NCI-H1105 (cell line): ENCODE measurements at places on chromosomes 12 and 14.

DNA sequence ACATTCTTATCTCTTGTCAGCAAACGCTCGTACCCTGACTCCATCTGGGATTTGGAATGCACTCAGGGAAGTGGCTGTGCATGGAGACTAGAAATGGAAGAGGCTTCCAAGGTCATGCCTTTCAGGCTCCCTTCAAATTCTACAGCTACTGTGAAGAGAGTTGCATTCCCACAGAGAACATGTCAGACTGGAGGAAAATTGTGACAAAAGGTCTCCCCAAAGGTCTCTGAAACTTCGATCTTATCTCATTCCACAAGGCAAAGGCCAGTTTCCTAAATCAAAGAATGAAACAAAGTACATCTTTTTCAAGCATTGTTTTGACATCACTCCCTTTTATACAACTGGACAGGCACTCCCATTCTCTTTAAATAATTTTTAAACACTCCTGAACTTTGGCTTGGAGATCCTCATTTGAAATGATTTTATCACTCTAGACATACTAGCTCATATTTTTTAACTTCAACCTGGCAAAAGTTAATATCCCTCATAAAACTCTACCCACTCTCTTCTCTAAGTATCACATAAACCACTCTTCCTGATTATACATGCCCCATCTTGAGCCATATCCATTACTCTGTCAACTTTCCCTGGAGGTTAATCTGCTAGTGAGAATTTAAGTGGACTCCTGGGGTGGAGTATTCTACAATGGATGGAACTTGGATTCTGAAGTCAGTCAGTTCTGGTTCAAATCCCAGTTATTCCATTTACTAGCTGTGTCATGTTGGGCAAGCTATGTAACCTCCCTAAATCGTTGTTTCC is 218.1 kb upstream of the HMGA2 start:
- no peak for DNase-seq

DNA sequence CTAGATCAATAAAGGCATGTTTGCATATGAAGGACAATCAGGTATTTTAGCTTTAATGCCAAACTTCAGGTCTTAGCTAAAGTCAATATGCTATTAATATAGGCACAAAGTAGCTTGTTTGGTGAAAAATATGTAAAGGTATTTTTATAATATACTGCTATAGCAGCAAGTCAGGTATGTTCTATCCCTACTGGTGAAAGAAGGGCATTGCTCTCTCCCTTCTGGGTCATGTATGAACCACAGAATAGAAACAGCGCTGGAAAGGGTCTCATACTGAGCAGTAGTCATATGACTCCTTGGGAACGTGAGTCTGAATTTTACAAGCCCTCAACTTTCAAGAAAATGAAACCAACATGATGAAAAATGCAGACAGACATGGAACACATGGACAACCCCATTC is 314.6 kb downstream of the GRIN2B start:
- no peak for DNase-seq

- DNase-seq, result no peak
Observed at GRCh38 chr14:23159532-23159931, 23.9 kb downstream of the SLC7A8 start.

- DNase-seq, result no peak
Observed at GRCh38 chr14:36450550-36450949, 69.5 kb downstream of the NKX2-1 start.

- no peak for DNase-seq
Observed at GRCh38 chr12:91785655-91786498, 359.8 kb downstream of the BTG1 start.

DNA sequence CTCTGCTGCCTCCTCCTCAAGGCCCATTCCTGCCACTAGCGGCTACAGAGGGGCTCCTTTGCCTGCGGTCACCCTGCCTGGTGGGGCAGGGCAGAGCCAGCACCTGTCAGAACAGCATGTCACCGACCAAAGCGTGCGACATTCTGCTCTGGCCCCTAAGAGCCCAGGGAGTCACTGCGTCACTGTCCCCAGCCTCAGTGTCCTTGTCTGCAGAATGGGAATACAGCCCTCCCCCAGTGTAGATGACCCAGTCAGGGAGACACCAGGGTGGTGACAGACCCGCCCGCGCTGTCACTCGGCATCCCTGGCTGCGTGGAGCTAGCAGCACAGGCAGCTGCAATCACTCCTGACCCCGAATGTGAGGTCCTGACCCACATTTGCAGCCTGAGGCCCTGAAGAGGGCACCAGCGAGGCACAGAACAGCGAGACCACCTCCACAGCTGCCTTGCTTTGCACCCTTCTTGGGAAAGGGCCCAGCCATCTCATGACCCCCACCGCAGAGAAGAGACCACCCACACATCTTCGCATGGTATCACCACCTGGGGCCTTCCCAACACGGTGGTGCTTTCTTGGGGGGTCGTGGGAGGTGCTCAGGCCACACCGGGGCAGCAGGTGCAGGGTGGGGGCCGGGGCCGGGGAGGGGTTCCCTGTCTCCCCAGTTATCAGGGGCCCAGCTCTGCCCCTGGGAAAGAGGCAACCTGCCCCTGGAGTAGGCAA is 2.5 kb downstream of the AHNAK2 start:
- no peak for DNase-seq

DNA sequence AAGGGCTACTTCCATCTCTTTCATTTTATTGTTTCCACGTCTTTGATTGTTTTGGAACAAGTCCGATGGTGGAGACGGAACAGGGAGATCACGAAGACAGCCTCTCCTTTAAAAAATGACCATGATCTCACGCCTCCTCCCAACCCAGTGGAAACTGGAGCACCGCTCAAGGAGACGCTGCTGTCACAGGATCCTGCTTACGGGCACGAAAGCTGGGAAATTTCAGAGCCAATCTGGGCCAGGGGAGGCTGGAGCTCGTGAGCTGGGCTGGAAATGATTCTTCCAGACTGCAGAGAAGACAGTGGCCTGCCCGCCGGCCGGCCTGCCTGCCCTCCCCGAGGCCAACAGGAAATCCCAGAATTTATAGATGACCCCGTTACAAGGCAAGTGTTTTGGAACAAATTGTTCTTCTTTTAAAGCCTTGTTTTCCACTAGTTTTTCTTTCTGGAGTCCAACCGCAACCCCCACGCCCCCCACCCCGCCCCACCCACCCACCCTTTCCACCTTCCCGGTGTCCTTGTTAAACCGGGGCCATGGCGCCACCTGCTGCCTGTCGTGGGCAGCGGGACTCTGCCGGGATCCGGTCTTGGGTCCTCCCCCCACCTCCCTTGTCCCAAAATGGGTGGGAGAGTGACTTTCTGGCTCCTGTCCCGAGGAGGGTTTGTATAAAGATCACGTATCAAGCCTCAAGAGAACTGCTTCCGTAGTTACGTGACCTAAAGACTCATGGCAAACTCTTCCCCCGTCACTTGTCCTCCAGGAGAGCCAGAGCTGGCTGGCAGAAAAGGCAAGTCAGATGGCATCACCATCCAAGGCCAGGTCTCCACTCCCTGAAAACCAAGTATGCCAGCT is 40.3 kb downstream of the MAP1LC3B2 start:
- DNase-seq, result no peak

DNA sequence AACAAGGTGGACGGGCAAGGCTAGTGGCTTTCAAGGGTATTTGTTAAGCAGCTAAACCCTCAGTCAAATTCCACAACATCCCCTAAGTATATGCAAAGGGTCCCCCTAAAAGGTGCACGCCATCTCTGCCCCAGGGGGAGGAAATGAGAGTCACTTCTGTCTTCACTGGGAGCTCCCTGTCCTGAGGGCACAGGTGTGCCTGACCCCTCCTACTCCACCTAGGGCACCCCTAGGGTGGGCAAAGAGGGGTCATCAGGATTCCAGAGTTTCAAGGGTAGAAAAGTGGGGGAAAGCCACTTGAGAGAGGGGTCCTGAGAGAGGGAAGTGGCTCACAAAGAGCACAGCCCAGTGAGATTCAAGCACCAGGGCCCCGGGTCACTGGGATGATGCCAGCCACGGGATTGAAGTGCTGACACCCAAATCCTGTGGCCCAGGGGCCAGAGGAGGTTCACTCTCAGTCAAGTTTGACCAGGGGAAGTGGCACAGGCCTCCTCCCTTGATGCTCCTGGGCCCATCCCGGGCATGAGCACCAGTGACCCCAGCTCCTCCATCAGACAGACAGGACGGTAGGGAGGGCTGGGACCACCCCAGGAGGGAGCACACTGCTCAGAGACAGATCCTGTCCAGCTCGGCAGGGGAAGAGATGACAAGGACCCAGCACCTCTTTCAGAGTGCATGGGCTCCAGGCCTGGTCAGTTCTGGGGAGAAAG is 82.3 kb upstream of the BCL11B start:
- no peak for DNase-seq

- DNase-seq, result no peak
Observed at GRCh38 chr12:94714378-94715114, 64.2 kb upstream of the TMCC3 start.

DNA sequence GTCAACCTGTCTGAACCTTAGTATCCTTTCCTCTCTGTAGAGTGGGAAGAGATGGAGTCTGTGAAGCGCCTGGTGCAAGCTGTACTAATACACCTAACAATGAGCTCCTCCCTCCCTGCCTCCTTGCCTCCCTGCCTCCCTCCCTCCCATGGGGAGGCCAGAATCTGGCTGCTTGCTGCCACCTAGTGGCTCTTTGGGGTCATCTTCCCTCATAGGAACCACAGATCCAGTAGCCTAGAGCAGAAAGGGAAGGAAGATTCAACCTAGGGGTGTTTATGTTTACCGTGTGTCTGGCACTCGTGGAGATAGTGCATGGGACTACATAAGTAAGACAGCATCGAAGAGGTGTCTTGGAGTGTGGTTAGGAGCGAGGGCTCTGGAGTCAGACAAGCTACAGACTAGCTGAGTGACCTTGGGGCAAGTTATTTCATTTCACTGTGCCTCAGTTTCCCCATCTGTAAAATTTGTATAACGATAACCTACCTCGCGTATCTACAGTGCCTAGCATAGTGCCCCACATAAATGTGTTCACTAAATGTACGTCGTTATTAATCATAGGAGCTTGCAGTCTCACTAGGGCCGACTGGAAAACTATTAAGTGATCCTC is 35.5 kb upstream of the TSPAN9 start:
- peak; percentile 84 for DNase-seq

DNA sequence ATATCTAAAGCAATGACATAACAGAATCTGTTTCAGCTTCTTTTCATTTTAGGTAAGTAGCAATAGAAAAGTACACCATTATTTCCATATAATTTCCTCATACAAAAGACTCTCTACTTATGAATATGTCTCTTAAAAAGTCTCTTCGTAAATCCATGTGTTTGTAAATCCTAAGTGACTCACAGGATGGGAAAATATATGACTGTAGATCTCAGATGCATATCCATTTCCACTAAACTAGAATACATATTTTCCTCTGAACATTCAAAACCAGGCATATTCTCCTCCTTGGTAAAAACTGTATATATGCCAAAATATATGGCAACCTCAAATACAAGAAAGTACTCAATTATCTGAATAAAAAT is 93.6 kb downstream of the TXNDC16 start:
- DNase-seq, result no peak

GRCh38 chr12:31288381-31288780 is 37.6 kb downstream of the SINHCAF start:
- no peak for DNase-seq

DNA sequence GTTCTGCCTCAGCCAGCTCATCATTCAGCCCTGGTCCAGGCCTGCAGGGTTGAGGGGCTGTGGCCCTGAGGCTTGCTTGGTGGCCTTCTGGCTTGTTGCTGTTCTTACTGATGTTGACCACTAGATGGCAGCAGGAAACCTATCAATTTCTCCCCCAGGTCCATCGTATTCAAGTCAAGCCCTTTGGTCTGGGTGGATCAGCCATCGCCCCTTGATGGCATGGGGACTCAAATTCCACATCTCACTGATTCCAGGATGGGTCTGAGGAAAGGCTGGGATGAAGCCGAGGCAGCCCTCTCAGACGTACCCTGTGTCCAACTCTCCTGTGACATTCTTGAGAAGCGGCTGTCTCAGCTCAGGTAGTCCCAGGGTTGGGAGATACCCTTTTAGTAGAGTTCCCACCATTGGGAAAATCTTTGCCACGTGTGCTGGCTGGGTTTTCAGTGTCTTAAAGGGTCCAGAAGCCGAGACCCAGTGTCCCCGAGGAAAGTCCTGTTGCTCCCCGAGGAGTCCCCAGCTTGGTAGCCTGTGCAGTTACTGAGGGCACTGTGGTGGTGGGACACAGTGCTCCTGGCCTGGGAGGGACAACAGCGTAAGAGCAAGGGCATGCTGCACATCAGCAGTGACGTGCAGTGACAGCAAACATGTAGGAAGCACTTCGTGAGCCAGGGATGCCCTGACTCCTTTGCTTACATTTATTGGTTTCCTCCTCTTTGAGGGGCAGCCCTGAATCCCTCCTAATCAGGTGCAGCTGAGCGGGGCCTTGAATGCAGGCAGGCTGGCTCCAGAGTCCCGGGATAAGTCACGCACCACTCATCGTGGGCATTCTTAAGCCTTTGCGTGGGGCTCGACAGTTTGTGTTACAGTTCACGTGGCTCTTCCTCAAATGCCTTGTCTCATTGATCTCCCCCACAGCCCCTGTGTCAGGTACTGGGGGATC is 58.6 kb downstream of the TSPAN9 start:
- peak; percentile 58 for DNase-seq

DNA sequence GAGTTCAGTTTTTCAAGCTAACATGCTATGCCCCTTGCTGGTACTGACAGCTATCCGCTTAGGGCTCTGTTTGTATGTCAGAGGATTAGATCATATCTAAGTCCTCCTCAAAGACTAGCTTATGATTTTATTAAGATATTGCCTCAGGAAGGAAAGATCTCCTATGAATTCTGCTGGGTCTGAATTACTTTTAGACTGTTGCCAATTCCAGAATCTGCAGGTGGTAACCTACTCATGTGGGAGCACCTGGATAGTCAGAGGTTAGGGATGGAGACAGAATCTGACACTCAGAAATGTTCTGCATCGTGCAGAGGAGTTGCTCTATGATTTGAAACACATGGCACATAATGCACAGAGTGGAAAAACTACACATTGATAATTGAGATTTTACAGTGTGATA is 843.4 kb downstream of the SLC6A15 start:
- no peak for DNase-seq

GRCh38 chr14:100134586-100134985 is 24.9 kb downstream of the DEGS2 start:
- DNase-seq, result no peak
